ENCODE measurements at places on chromosomes 2 and 18. TPM values are rescaled to one million over a fixed set of nuclear protein-coding genes. Genes with fewer than 3 reads are reported as not detected.

DNA sequence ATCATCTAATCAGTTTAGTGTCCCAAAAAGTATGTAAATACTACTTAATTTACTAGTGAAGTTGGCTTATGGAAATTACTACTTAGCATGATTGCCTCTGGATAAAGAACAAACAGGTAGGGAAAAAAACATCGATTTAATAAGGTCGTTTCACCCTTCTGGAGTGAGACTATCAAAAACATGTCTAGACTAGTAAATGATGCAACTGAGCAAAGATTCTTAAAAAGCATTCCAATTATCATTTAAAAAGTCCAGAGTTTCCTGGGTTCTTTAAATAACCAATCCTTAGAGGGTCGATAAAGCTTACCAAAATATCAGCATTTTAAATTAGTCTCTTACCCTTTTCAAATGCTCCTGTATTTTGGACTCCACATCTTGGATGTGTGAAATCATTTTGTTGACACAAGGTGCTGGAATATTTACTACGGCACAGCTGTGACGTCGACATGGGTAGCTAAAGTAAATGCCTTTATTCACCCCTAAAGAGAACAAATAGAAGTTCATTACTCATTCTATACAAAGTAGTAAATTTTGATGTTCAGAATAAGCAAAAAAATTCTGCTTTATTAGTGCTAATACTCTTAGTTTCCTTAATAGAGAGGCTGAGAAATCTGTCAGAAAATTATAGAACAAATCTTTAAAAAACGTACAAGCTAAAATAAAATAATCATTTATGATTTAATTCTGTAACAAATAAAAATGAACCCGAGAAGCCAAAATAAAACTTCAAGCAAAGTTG, 70.6 kb downstream of the CCDC178 start:
- no peaks in the 10 kb centered on the region for H3K27me3 ChIP-seq
- H3K27ac ChIP-seq, result no peak overlapping the region
- no peak overlapping the region for H3K4me3 ChIP-seq
- H3K4me1 ChIP-seq, result no peaks in the 10 kb centered on the region
- DNase-seq, result no peak
- H3K36me3 ChIP-seq, result no peaks in the 10 kb centered on the region

- H3K27ac ChIP-seq, result no peak overlapping the region
- no peaks in the 10 kb centered on the region for H3K27me3 ChIP-seq
- no peaks in the 10 kb centered on the region for H3K4me1 ChIP-seq
- peaks cover 56% of the 10 kb centered on the region for H3K36me3 ChIP-seq
Observed at GRCh38 chr2:229835596-229836283, 86.1 kb downstream of the TRIP12 start.

DNA sequence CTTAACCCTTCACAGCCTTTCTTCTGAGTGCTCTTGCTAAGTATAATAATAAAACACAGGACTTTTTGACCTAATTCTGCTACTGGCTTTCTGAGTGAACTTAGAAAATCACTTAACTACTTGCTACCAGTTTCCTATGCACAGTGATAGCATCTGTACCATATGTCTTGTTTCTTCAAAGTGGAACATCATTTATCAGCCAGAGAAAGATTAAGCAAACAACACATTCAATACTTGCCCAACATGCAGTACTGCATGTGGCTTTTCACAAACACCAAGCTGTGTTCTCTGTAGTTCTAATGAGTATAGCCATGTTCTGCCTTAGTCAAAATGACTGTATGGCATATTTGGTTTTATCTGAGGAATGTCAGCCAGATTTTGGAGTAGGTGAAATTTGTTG, 1286.6 kb upstream of the ZEB2 start:
- no peak overlapping the region for H3K4me3 ChIP-seq
- no peak for DNase-seq
- H3K4me1 ChIP-seq, result no peaks in the 10 kb centered on the region
- H3K27ac ChIP-seq, result no peak overlapping the region
- H3K27me3 ChIP-seq, result no peaks in the 10 kb centered on the region
- H3K36me3 ChIP-seq, result no peaks in the 10 kb centered on the region

DNA sequence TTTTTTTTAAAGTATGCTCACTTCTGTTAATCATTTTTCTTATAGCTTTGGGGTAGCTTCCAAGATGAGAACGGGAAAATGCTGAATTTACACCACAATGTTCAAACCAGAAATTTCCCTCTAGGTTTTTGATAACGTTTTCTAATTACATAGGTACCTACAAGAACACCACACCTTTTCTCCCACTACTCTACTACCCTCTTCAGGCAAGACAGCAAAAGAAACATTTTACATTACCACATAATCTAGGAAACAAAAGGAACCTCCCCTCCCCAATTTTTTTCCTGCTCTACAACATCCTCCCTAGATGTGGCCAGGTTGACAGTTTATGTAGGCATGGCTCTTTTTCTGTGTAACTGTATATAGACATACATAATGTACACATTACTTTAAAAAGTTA, 32.4 kb downstream of the NDUFAF7 start:
- H3K27me3 ChIP-seq, result no peaks in the 10 kb centered on the region
- DNase-seq, result no peak
- peaks cover 41% of the 10 kb centered on the region for H3K36me3 ChIP-seq
- no peaks in the 10 kb centered on the region for H3K4me1 ChIP-seq
- H3K27ac ChIP-seq, result no peak overlapping the region

DNA sequence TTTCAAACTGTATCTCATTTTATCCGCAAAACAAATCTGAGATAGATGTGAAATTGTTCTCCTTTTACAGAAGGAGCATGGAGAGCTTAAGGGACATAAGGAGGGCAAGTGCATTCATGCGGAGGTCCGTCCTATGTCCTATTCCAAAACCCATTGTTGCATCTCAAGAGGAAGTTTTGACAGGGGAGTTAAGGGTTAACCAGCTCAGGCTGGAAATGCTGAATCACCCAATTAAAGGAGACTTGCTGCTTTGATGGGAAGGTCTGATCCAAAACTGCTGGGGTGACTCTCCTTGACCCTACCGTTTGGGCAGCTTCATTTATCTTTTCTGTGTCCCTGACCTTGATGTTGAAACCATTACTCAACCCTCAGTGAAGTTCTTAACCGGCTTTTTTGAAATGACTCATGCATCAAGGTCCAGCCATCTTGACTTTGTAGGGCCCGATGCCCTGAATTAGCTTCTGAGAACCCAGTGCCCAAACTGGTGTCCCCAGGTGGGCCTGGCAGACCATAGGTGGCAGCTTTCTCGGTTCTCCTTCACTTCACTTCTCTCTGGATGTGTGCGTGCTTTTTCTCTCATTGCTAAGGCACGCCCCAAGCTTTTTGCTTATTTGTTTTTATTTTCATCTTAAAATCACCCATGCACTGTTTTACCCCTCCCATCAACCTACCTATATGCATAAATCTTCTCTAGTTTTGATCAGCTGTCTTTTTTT, 15.9 kb upstream of the TXNDC2 start:
- H3K27me3 ChIP-seq, result no peaks in the 10 kb centered on the region
- no peak overlapping the region for H3K4me3 ChIP-seq
- H3K27ac ChIP-seq, result peak overlapping the region; percentile 92
- H3K36me3 ChIP-seq, result no peaks in the 10 kb centered on the region
- DNase-seq, result peak; percentile 84

DNA sequence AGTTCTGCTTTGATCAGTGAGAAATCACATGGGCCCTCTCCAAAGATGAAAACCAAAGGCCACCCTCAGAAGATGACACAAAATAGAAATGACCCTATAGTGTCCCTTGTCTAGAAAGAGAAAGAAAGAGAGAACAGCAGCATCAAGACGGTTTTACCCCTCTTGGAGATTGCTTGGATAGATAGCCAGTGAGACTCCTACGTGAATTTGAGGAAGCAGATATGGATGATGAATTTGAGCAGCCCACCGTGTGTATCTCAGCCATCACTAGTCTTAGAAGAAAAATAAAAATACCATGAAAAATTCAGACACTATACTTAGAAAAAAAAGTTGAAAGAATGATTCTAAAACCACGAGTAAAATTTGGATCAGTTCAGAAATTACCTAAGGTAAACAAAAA, 329.1 kb upstream of the CNTNAP5 start:
- H3K27ac ChIP-seq, result no peak overlapping the region
- H3K4me1 ChIP-seq, result no peaks in the 10 kb centered on the region
- H3K36me3 ChIP-seq, result no peaks in the 10 kb centered on the region
- H3K27me3 ChIP-seq, result no peaks in the 10 kb centered on the region

NPAS2 gene
- not detected for polyA plus RNA-seq

CHRND gene
- polyA plus RNA-seq, result not detected

Data from K562 (cell line).